ENCODE measurements at places on chromosomes 11 and 22.

DNA sequence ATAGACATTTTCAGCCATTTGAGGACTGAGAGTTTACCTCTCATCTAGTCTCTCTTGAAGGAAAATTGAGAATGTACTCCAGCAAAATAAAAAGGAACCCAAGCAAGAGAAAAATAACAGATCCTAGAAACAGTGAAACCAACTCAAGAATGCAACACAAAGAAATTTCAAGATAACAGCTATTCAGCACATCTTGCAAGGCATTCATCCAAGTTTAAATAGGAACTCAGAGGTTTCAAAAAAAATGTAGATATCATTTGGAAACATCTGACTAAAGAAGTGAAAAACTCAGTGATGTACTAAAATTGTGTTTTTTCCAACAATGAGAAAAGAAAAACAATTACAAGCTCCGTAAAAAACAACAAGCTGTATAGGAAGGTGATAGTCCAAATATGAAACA, 76.4 kb downstream of the TMEM135 start:
- no peak for DNase-seq

DNA sequence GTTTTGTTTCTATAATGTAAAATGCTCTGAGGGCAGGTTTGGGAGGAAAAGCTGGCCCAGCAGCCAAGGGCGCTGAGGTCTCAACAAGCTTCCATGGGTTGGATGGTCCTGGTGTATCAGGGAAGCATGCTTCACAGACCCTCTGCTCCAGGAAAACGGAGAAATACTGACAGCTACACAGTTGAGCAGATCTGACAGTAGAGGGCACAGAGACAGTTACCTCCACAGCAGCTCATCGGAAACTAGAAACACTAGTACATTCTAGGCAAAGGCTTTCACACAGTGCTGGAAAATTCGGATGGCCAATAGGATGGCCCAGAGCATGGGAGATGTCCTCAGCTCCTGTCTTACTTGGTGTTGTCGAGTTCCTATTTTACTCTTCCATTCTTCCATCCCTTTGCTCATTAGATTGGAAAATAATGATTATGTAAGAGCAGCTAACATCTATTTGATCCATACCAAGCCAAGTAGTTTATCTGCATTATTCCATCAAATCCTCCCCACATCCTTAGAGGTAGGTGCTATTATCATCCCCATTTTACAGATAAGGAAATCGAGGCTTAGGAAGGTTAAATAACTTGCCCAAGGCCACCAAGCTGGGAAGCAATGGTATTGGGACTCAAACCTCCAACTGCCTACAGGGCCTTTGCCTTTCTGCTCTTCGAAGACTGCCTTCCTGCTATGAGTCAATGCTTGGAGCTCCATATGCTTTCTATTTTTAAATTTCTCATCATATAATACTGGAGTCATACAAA, 28.3 kb downstream of the LMO2 start:
- DNase-seq = no peak

GRCh38 chr22:36405671-36406538, 18.1 kb upstream of the MYH9 start:
- DNase-seq = no peak

- no peak for DNase-seq
These were observed 7.1 kb downstream of the EWSR1 start for GRCh38 chr22:29275167-29275566.
